ENCODE measurements at places on chromosomes 12 and 14. TPM values are rescaled to one million over a fixed set of nuclear protein-coding genes. Genes with fewer than 3 reads are reported as not detected.

DNA sequence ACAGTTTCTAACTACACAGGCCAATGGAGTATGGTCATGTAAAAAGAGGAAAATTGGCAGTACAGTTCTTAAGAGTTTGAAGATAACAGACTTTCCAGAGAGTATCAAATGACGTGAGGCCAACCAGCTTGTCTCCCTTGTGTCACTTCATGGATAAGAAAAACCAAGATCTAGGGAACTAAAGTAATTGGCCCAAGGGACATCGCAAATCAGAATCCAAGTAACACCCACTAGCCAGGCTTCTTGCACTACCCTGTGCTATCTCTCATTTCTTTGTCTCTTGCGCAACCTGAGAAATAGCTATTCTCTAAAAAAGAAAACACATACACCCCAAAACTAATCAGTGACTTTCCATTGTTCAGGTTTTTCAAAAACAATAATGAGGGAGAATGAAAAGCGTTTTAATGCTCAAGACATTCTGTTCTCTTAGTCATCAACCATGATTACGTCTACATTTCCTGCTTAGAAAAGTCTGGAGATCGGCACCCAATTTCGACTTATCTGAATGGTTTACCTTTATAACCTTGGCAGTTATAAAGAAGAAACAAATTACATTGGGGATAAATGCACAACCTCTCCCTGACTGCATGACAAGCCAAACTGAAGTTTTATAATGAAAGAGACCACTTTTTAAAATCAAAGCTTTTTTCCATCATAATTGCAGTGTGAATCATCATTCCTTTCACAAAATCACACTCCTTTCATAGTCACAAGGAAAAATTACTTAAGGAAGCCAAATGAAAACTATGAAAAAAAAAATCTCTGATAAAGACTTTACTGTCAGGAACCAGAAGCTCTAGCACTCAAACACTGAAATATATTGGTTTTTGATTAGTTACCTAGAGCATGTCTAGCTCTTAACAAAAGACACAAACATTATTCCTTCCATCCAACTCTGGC is 42.1 kb downstream of the TMTC1 start:
- DNase-seq: no peak

DNA sequence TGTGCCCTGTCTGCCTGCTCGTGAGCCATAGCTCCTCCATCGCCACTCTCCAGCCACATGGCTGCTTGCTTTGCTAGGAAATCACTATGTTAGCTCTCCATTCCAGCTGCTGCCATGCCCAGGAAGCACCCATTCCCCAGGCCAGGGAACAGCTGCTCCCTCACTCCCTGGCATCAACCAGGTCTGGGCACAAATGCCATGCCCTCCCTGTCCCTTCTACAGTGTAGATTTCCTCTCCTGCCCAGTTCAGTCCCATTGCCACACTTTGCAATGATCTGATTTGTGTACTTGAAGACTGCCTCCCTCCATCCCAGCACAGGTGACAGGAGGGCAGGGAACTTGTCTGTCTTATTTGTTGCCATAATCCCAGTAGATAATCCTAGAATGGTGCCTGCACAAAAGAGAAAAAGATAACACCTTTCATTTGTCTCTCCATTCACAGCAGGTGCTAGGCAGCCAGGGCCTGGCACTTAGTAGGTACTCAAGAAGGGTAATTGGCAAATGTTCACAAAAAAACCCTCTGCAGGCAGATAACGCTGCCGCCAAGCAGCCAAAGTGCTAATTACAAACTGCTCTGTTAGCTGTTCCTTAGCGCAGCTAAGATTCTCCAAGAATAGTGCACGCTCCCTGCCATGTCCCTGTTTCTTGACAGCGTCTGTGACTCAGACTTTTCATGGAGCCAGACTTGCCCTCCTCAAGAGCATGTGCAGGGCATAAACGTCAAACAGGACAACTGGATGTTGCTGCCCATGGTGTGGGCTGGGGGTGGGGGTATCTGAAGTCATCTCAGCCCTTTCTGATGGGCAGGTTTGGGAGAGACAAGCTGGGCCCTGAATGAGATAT is 69.1 kb downstream of the ARL6IP4 start:
- DNase-seq: no peak

GRCh38 chr12:45324391-45324790 is 108.5 kb downstream of the ANO6 start:
- no peak for DNase-seq

DNA sequence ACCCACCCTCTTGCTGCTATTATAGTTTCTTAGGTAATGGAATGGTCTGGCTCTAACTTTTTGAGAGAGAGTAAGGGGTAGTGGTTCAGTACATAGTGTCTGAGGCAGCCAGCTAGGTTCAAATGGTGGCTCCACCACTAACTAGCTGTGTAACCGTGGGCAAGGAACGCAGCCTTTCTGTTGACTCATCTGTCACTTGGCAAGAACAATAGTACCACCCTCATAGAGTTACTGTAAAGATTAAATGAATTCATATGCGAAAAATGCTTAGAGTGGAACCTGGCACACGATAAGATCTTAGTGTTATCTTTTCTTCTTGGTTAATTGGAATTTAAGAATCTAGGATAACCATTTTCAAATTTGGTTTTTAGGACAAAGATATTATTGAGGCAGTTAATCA is 14.0 kb downstream of the CCDC62 start:
- no peak for DNase-seq

GRCh38 chr12:4228122-4228580 is 45.4 kb upstream of the CCND2 start:
- no peak for DNase-seq

- DNase-seq: no peak
These were observed 148.7 kb upstream of the PDZRN4 start for GRCh38 chr12:41039461-41039860.

DNA sequence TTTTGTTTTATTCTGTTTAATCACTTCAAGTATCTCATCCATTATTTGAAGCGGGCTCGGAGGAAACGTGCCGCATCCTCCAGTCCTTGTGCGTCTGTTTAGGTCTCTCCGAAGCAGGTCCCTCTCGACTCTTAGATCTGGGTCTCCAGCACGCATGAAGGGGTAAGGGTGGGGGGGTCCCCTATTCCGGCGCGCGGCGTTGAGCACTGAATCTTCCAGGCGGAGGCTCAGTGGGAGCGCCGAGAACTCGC is 311 bp upstream of the LGR5 start:
- DNase-seq: no peak

PLEKHH1 gene
- 6.8 TPM for total RNA-seq
